Testis (tissue), 5 donors: ENCODE measurements at places on chromosomes 4 and X. TPM values are rescaled to one million over a fixed set of nuclear protein-coding genes. Genes with fewer than 3 reads are reported as not detected.

DNA sequence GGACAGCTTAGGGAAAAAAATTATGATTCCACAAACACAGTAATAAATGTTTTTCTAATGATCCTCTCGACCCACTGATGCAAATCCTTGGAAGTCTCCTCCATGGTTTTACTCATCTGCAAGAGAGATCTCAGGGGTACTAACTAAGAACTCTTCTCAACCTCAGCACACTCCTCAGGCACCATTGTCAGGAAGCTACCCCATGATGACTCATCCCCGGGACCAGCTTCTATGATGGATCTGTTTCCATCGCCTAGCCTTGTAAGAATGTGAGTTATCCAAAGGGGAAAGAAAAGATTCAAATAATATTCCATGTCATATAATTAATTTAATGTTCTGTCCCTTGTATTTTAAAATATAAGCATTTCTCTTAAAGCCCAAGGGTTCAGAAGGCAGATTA, 816.1 kb upstream of the IGFBP7 start:
- no peak for DNase-seq

GRCh38 chrX:101230636-101231035, 11.1 kb downstream of the DRP2 start:
- DNase-seq: no peak

GRCh38 chr4:10747186-10747585, 62.6 kb upstream of the CLNK start:
- no peak for DNase-seq

- no peak for DNase-seq
Measured at GRCh38 chr4:47814618-47815295, 23.1 kb downstream of the CORIN start.

- DNase-seq: no peak
Measured at GRCh38 chr4:184012937-184013336, 107.8 kb downstream of the STOX2 start.

The MSMO1 gene
- 77.5 TPM for total RNA-seq

The GAGE12H gene
- not detected for total RNA-seq
